Caudate nucleus (tissue), 63 donors: ENCODE measurements at places on chromosomes 4 and X.

DNA sequence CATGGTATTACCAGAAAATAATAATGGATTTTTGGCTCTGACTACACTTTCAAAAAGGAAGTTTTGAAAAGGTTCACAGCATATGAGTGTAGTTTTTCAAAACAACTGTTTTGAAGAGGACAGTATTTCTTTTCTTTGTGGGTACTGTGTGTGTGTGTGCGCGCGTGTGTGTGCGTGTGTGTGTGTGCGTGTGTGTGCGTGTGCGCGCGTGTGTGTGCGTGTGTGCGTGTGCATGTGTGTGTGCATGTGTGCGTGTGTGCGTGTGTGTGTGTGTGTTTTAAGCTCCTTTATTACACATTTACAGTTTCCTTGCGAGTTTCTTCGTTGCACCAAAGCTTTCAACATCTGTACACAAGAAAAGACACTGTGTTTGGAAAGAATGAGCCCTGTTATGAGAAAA, 755.4 kb downstream of the SH3BGRL start:
- DNase-seq = no peak

DNA sequence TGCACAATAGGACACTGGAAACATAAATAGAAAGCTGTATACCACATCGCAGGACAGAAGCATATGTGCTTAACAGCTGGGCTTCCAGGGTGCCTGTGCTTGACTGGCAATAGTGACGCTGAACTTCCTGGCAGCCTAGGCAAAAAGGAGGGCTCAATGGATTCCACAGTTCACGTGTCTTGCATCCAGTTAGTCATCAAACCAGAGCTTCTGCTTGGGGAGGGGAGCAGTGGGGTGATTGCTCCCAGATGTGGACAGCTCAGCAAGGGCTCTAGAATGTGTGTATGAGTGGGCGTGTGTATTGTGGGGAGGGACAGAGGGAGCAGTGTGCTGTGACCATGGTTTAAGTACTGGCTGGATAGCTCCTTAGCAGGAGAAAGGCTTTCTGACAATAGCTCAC, 2.3 kb downstream of the PRRG3 start:
- no peak for DNase-seq

GRCh38 chrX:73563738-73564068, 706 bp downstream of the CHIC1 start:
- no peak for DNase-seq

DNA sequence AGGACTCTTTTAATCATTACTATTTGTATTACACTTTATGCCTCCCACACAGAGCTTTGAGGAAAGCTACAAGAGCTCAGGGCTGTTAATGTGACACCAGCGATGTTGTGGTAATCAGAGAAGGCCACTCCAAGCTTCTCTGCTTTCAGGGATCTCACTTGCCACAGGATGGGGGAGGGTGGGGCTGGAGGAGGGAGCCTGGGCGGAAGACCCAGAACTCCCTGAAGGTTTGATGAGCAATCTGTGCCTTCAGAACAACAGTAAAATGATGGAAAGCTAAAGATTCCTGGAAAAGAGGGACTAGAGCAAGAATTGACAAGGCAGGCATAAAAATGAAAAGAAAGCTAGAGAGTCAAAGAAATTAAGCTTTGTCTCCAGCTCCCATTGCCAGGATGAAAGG, 75.6 kb downstream of the MAML3 start:
- DNase-seq = no peak

DNA sequence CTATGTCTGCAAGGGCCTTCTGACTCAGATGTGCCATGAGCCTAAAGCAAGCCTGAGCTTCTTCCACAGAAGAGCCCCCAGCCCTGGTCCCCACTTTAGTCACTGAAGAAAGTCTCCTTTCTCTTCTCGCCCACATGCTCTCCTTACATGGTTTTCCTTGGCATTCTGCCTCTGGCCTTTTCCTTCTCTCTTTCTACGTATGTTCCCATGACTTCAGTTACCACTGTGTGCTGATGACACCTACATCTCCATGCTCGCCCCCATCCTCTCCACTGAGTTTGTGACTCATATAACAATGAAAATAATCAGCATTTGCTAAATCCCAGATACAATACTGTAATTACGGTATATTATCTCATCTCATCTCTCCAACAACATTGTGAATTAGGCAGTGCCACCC, 149.3 kb downstream of the AMMECR1 start:
- no peak for DNase-seq

DNA sequence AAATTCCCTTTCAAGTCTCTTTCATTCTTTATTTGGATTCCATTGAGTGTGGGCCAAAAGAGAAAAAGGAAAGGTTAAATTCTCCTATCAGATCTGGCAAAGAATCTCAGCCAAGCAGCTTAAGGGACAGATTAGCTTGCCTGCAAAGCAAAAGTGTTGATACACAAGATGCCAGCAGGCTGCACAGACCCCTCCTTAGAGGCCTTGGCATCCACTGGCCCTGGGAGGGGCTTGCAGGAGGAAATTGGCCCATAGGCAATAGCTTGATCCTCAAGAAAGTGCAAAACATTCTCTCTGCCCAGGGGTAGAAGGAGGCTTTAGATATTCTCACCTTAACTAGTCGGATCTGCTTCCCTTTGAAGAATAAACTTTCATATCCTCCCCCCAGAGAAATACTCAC, 300.4 kb upstream of the CPEB2 start:
- no peak for DNase-seq

GRCh38 chr4:66034671-66035070, 364.4 kb upstream of the EPHA5 start:
- no peak for DNase-seq

GRCh38 chr4:77745792-77746191, 73.4 kb downstream of the CNOT6L start:
- DNase-seq = no peak

- DNase-seq = no peak
These were observed 62.8 kb upstream of the DIAPH2 start for GRCh38 chrX:96621811-96622210.

- DNase-seq = no peak
These were observed 126.7 kb upstream of the RAI2 start for GRCh38 chrX:17987783-17988182.

DNA sequence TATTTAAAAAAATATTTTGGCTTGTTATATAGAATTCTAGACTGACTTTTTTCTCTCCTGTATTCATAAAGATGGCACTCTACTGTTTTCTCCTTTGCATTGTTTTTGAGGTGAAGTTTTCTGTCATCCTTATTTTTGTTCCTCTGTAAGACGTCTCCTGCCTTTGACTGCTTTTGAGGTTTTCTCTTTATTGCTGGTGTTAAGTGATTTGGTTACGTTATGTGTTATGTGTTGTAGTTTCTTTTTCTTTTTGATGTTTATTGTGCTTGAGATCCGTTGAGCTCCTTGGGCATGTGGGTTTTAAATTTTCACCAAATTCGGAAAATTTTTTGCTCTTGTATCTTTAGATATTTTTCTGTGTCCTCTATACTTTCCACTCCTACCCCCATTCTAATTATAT, 50.0 kb downstream of the KDM6A start:
- DNase-seq = no peak

- no peak for DNase-seq
These were observed 45.2 kb upstream of the WDR1 start for GRCh38 chr4:10161840-10162239.

DNA sequence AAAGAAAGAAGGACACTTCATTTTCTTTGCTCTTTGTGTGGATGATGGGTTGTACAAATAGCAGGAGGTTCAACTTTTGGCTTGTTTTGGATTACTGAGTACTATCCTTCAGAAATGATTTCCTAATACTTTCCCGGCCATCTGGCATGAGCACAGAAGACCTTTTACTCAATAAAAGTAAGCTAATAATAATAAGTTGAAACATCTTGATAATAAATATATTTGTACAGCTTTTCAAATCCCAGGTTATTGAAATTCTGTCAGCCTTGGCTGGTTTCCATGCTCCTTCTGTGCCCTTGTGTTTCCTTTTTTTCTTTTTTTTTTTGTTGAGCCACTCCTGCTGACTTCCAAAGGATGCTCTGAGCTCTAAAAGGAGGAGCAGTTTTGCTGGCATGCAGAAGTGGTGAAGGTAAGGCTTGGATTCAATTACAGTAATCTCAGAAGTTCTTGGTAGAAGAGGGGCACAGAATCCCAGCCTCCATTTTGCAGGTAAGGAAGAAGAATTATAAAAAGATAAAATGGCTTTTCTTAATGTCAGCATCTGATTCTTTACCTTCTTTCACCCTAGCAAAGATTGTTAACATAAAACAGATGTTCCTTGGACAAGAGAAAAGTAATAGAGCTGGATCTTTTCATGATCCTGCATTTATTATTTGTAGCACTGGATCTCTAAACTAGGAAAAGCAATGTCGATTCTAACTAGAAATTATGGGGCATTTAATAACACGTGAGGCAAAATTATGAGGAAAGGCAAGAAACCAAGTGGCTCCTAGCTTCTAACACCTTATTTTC, 31.9 kb downstream of the REPS2 start:
- DNase-seq = no peak

DNA sequence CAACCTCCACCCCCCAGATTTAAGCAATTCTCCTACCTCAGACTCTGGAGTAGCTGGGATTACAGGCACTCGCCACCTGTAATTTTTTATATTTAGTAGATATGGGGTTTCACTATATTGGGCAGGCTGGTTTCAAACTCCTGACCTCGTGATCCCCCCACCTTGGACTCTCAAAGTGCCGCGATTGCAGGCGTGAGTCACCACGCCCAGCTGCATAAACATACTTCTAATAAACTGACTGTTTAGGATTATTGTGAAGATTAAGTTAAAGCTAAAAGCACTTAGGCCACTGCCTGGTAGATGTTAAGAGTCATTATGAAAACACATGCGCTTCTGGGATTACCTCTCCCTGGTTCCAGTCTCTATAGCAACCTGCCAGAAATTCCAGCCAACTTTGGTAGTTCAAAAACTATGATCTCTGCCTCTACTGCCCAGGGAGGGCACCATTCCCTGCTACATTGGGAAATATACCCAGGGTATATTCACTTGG, 30.2 kb upstream of the GRIA3 start:
- DNase-seq = no peak

DNA sequence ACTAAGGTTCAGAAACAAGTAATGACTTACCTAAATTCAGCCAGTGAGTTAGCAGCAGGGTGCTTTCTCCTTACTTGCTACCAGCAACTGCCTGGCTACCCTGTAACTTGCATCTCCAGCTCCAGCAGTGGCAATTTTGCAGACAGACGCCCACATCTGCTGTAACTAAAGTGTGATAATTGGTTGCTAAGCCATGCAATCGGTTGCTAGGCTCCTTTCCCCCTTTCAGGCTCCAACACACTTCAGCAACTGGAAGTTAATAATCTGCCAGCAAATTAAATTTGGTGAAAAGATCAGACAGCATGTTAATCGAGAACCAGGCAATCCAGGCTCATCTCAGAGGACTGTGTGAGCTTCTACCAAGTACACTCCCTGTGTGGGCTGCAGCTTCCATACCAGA, 24.2 kb upstream of the ARHGEF9 start:
- DNase-seq = no peak
